NCI-H1417 (cell line): ENCODE measurements at places on chromosomes 2 and 18.

DNA sequence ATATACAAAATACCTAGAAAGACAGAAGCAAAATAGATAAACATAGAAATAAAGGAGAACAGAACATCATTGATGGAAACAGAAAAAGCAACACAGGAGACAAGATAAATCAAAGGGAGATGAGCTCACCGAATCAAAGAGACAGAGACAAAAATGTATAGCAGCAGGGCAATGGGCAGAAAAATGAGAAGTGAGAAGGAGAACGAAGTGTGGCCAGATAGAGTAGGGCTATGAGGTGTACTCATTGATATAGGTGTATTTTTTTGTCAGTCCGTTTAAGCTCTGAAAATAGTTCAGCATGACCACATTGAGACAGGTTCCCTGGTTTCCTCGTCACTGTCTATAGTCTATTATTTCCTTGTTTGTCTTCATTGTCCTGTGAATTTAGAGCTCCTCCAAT lies 55.1 kb downstream of the SP100 start:
- DNase-seq: no peak

DNA sequence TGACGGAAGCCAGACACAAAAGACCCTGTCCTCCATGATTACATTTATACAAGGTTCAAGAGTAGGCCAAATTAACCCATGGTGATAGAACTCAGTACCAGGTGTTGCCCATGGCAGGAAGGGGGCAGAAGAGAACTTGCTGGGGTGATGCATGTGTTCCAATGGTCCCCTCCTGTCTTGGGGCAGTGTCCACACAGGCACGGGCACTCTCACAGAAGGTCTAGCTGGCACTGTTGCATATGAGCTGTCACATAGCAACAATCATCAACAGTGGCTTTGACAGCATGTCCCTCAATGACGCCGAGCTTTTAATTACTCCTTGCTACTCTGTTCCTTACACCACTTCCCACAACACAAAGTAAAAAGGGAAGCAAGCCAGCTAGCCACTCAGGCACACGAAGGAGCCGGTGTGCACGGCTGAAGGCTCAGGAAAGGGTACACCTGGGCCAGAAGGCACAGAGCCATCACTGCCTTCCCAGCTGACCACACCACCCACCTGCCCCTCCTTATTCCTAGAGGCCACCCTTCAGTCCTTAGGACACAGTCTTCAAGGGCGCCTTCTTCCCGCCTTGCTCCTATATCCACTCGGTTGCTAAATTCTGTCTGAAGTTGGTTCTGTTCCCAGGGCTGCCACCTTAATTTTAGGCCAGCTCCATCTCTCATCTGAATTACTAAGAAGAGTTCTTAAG lies 28.9 kb downstream of the RPL31 start:
- DNase-seq: no peak

- no peak for DNase-seq
Measured at GRCh38 chr18:28088477-28088876, 88.5 kb downstream of the CDH2 start.

DNA sequence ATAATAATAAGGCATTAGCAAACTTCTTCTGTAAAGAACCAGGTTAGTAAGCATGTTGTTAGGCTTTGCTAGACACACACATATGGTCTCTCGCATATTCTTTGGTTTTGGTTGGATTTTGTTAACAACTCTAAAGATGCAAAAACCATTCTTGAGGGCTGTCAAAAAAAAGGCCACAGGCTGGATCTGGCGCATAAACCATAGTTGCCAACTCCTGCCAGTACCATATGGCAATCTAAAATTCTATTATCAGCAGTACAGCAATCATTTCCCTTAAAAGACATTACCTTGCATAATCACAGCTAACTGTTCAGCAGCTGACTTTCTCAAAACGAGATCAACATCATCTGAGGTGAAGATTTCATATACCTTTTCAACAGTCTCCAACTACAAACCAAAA lies 63.5 kb downstream of the RTTN start:
- no peak for DNase-seq

DNA sequence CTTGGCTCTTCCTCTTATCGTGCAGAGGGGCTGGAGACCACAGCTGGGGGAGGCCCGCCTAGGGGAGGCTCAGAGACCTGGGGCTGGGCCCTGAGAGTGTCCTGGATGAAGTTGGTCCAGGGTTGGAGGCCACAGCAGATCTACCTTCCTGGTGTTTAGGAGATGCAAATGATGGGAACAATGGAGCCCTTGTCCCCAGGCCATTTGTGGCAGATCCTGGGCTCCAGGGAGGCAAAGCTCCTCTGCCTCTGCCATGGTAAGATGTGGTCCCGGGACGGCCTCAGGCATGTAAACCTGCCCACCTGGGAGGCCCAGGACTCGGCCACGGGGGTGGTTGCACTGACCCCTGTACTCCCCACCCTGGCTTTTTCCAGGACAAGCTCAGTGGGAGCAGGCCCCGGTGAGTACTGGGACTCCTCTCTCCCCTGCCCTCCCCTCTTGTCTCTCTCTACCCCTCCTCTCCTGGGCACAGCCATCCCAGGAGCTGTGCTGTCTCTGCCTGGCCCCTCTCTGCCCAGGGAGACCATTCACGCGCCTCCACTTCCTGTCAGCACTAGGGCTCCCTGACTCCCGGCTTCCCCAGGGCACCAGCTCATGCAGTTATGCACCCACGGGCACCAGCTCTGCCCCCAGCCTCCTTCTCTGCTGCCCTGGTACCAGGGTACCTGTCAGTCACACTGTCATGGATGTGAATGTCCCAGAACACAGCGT lies 10.9 kb downstream of the SH2D6 start:
- no peak for DNase-seq

DNA sequence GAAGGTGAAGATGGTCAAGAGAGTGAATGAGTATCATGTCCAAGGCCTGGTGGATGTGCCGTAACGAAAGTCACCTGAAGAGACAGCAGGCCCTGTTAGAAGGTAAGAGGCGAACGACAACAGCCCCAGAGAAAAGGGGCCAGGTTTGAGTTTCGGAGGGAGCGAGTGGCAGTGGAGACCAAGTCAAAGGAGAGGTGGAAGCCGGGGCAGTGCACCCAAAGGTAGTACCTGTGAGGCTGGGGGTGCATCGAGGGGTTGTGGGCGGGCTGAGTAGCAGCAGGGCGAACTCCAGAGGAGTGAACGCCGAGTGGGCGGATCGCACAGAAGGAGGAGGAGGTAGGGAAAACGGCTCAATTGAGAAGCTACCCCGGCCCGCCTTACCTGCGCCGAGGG lies 358 bp downstream of the USP37 start:
- no peak for DNase-seq

GRCh38 chr2:227153758-227154486 lies 10.1 kb downstream of the COL4A4 start:
- no peak for DNase-seq

GRCh38 chr2:82837588-82838304 lies 1621.3 kb downstream of the SUCLG1 start:
- no peak for DNase-seq

- no peak for DNase-seq
Measured at GRCh38 chr2:103667335-103667884, 905.6 kb downstream of the TMEM182 start.

- DNase-seq: no peak
Measured at GRCh38 chr2:145066856-145067548, 547.1 kb upstream of the ZEB2 start.

DNA sequence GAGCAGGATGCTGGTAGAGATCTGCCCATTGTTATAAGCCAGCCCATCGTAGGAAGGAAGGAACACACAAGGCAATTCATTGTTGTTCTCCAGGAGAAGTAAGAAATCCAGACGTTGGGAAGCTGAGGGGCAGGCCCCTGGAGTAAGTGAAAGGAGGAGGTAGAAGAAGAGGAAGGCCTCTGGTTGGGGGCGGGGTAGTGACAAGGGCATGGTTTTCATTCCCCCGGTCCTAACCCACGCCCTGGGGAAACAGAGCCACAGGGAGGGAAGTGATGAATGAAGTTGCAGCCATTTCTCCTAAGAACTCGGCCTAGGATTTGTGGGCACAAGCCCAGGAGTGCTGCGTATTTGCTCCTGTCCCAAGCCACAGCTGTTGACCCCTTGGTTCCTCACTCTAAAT lies 18.0 kb downstream of the LBH start:
- no peak for DNase-seq

DNA sequence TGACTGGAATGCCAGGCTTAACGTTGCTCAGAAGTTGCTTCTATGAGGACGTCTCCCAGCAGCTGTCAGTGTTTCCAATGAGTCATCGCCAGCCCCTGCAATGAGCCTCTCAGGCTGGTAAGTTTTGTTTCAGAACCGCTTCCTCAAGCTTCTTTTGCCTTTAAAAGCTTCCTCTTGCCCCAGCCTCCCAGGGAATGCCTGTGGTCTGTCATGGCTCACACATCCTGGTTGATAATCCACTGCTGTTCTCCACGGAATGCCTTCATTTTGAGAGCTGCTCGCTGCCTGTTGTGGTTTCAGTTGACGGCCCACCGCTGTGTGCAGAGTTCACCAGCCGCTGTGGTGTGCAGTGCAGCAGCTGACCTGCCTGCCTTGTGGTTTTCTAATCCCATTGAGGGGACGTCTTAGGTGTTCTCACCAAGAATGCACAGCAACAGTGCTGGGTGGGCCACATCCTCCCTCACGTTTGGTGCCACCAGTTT lies 96.4 kb downstream of the RTP5 start:
- DNase-seq: peak; percentile 37

- no peak for DNase-seq
Measured at GRCh38 chr18:76052227-76052595, 442.8 kb downstream of the ZNF516 start.

GRCh38 chr18:55003695-55004094 lies 44.4 kb upstream of the CCDC68 start:
- no peak for DNase-seq
